Thymus (tissue), 14 donors: ENCODE measurements at places on chromosomes 5 and 9.

GRCh38 chr5:3684118-3684517 lies 88.5 kb downstream of the IRX1 start:
- no peaks in the 10 kb centered on the region for H3K4me1 ChIP-seq
- no peak for DNase-seq
- H3K36me3 ChIP-seq: no peaks in the 10 kb centered on the region
- no peak overlapping the region for H3K27ac ChIP-seq
- no peak overlapping the region for H3K4me3 ChIP-seq
- H3K27me3 ChIP-seq: peaks cover 5% of the 10 kb centered on the region

DNA sequence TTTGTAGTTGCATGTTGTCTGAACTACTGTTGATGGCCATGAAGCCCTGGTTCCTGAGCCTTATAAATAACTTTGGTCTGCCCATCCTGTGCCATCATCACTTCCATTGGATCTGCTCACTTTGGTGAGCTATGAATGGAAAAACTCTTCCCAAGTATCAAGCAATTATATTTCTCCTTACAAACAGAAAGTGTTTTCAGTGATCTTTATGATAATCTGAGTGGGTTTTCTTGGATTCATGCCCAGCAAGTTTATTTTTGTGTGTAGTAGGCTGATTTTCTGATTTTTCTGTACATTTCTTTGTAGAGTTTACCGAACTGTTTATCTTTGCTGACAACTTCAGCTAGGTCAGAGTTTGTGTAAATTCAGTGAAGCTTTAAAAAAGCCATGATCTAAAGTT lies 31.0 kb downstream of the CAMK4 start:
- H3K27me3 ChIP-seq: no peaks in the 10 kb centered on the region
- H3K36me3 ChIP-seq: peaks cover 16% of the 10 kb centered on the region
- no peak for DNase-seq
- no peak overlapping the region for H3K27ac ChIP-seq
- peaks cover 31% of the 10 kb centered on the region for H3K4me1 ChIP-seq

DNA sequence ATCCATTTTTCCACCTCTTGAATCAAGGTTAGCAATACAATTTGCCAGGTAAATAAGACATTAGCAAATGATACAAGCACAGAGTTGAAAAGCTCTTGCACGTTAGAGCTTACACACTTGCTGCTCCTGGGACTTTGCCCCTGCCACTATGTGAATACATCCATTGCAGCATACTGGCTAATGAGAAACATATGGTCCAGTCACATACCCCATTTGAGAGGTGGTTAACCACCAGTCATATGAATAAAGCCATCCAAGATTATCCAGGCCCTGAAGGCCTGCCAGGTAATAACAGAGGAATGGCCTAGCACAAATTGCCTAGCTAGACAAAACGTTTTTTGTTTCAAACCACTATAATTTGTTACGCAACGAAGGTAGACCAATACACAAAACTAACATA lies 45.8 kb upstream of the FTMT start:
- no peaks in the 10 kb centered on the region for H3K27me3 ChIP-seq
- no peaks in the 10 kb centered on the region for H3K4me1 ChIP-seq
- no peak overlapping the region for H3K27ac ChIP-seq
- H3K4me3 ChIP-seq: no peak overlapping the region

- no peak for DNase-seq
- H3K27ac ChIP-seq: no peak overlapping the region
- no peak overlapping the region for H3K4me3 ChIP-seq
- no peaks in the 10 kb centered on the region for H3K27me3 ChIP-seq
Observed at GRCh38 chr9:20702570-20702969, 18.5 kb downstream of the FOCAD start.

GRCh38 chr5:14234204-14234603 lies 91.1 kb downstream of the TRIO start:
- no peak overlapping the region for H3K27ac ChIP-seq
- no peak overlapping the region for H3K4me3 ChIP-seq
- DNase-seq: no peak

- H3K27me3 ChIP-seq: no peaks in the 10 kb centered on the region
- no peak overlapping the region for H3K27ac ChIP-seq
- no peak overlapping the region for H3K4me3 ChIP-seq
- no peaks in the 10 kb centered on the region for H3K4me1 ChIP-seq
Observed at GRCh38 chr9:81981883-81982282, 6.7 kb upstream of the SPATA31D1 start.

GRCh38 chr5:41788941-41789368 lies 81.3 kb downstream of the OXCT1 start:
- DNase-seq: no peak
- peaks cover 4% of the 10 kb centered on the region for H3K36me3 ChIP-seq
- no peak overlapping the region for H3K27ac ChIP-seq
- H3K4me1 ChIP-seq: no peaks in the 10 kb centered on the region
- H3K27me3 ChIP-seq: no peaks in the 10 kb centered on the region

DNA sequence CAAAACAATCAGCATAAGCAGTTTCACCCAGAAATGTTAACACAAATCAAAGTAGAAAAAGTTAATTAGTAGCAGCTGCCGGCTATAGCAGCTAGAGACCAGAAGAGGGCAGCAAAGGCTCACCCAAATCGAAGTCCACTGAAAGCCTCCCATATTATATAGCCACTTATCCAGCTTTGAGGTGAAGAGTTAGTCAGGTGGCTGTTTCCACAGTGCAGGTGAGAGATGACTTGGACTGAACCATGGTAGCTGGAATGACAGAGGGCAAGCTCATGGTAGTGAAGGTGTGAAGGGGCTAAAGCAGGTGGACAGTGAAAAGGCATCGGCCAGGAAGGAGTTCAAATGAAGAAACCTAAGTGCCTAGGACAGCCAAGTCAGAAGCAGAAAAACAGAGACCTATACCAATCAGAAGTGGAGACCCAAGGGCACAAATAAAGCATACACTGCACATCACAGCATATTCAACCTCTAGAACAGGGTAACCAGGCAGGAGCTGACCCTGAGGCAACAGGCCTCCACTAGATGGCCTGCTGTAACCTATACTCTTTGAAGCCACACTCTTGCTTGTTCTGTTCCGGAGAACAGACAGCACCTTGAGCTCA lies 7.2 kb upstream of the RNF38 start:
- H3K4me3 ChIP-seq: no peak overlapping the region
- H3K27me3 ChIP-seq: no peaks in the 10 kb centered on the region
- DNase-seq: peak; percentile 62
- no peak overlapping the region for H3K27ac ChIP-seq
- H3K4me1 ChIP-seq: peaks cover 3% of the 10 kb centered on the region
- H3K36me3 ChIP-seq: no peaks in the 10 kb centered on the region
